WERI-Rb-1 (cell line): ENCODE measurements at places on chromosomes 12 and 14.

DNA sequence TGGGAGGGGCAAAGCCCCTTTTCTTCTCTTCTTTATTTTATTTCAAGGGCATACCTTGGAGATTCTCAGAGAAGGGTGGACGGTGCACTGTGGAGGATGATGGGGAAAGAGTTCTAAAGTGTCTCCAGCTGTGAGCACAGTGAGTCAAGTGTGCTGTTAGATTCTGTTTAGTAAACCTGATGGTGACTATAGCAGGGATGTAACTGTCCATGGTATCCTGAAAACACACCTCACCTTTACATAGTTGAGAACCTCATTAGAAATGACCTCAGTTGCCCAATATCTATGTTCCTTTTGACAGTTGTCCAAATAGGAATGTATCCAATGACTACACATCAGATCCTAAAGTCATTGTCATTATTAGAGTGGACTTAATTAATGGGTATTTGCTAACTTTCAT, 38.0 kb downstream of the CNTN1 start:
- no peak for DNase-seq

DNA sequence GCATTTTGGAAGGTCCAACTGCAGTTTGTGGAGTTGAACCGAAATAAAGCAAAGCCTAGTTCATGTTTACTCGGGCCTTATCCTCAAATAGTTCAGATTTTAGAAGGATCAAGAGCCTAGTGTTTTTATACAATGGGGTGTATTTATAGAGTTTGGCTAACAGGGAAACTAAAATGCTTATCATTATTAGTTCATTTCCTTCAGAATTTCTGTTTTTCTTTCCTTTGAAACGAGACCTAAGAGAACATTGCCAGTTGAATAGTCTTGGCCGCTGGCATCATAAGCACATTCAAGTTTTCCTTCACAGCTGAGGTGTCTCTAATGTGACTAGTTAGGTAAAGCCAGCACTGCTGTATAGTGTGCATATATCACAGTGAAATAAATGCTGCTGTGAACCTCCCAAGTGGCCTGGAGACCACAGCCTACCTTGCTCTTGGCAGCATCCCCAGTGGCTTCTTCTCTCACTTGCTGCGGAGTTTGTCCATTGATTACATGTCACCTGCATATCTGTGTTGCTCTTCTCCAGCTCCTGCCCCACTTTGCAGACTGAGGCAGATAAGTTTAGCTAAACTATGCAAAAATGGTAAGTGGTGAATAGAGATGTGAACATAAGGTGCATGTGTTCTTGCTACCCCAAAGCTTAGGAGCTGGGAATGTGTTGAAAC, 88.8 kb downstream of the ANO6 start:
- no peak for DNase-seq

DNA sequence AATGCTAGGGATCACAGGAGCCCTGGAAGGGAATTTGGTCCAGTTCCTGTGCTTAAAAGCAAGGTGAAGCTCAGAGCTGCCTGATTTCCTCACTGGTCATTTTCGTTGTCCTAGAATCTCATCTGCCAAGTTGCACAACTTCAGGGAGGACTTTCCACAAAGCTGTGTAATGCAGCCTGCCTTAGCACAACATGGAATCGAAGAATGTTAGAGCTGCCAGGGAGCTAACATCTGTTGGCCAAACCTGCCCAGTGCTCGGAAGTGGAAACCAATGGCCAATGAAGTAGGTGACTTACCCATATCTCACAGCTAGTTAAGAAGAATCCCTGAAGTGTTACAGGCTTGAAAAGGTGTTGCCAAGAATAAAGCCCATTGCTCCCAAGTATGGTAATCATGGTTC, 79.9 kb upstream of the SSTR1 start:
- no peak for DNase-seq

- DNase-seq = peak; percentile 97
These were observed 34.8 kb downstream of the FBXO21 start for GRCh38 chr12:117155278-117156060.

- DNase-seq = no peak
These were observed 15.7 kb downstream of the PLEKHG7 start for GRCh38 chr12:92718483-92718990.
